ENCODE measurements at places on chromosomes 16 and 17.

DNA sequence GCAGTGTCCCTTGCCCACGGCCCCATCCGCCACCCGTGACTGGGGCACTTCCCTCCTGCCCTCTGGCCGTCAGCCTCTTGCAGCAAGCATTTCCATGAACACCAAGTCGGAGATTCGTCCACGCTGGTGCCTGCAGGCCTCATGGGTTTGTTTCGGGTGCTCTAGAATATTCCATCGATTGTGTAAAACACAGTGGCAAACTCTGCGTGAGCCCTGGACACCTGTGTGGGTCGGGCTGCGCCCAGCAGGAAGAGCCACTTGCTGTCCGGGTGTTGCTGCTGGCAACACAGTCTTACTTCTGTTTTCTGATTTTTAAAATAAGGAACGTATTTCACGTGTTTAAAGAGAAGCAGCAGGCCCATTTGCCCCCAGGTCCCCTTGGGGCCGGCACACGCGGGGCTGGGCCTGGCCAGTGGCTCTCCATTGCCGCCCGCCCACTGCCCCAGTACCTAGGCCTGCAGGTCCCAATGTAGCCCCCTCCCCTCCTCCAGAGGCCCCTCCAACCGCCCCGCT lies 10.0 kb downstream of the CYBC1 start:
- DNase-seq: no peak

- DNase-seq: no peak
Observed at GRCh38 chr16:10637337-10638037, 57.1 kb upstream of the EMP2 start.

GRCh38 chr17:43917348-43918025 lies 10.2 kb upstream of the MPP2 start:
- DNase-seq: no peak

GRCh38 chr16:19346335-19346922 lies 60.9 kb downstream of the CLEC19A start:
- no peak for DNase-seq

DNA sequence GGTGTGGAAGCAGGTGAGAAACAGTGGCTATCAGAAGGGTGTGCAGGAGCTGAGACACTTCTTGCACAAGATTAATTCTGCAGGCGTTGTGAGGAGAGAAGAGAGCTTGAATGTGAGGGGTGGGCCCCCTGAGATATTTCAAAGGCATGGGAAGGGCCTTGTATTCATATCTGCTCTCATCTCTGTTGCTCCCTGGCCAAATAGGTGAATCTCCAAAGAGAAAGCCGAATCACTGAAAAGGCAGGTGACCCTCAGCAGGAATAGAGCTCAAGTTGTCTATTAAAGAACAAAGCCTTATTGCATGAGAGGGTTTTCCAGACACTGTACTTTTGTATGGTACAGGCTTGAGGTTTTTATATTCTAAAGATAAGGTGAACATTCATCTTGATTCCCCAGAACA lies 373.1 kb downstream of the TMEM114 start:
- no peak for DNase-seq

DNA sequence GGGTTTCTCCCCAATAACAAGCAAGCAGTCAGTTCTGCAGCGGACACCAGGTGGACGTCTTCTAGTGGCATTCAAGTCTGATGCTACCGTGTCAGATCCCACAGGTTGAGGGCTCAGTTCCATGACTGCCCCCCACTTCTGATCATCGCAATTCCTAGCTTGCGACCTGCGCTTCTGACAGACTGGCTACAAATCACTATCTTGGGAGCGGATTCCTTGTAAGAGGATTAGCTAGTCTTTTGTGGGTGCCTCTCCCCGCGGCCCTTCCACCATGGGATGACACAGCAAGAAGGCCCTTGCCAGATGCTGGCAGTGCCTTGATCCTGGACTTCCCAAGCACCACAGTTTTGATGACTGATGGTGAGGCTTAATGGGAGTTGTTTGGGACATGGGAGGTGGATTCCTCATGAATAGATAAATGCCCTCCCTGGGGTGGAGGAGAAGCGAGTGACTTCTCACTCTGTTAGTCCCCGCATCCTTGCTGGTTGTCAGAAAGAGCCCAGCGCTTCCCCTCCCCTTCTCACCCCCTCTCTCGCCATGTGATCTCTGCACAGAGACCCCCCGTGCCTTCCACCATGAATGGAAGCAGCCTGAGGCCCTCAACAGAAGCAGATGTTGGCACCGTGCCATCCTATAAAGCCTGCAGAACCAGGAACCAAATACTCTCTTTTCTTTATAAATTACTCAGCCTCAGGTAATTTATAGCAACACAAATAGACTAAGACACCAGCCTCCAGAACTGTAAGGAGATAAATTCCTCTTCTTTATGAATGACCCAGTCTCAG lies 19.1 kb downstream of the CDIP1 start:
- DNase-seq: no peak

DNA sequence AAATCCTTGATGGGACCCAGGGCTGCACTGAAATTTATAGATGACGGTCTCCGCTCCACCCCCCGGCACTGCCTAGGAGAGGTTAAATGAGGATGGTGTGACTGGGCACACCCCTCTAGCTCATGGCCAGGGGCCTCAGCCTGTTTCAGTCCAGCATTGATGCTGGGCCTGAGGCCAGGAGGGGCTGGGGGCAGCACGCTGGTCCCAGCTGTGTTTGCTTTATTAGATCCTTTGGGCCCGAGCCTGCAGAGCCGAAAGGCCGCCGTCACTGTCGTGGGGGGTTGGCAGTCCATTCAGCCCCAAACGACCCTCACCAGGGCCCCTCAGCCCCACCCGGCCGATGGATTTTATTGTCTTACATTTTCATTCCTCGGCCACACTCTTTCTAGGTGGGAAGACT lies 10.8 kb upstream of the DOK4 start:
- DNase-seq: no peak

GRCh38 chr17:55394357-55395021 lies 27.1 kb downstream of the MMD start:
- DNase-seq: no peak

DNA sequence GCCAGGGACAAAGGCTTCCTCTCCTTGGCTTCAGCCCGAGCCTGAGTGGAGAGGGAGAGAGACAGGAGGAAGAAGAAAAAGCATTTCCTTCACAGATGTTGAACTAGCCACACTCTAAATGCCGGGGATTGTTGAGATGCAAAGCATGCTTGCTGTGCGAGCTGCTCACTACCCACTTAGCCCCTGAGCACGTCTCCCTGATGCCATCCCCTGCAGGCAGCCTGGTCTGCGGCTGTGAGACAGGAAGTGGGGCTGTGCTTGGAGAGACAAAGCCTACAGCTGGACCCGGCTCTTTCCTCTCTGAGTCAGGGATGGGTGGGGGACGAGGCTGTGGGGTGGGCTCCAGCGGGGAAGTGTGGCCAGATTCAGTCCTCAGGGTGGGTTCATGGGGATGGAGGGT lies 13.7 kb downstream of the WNT9B start:
- DNase-seq: no peak

DNA sequence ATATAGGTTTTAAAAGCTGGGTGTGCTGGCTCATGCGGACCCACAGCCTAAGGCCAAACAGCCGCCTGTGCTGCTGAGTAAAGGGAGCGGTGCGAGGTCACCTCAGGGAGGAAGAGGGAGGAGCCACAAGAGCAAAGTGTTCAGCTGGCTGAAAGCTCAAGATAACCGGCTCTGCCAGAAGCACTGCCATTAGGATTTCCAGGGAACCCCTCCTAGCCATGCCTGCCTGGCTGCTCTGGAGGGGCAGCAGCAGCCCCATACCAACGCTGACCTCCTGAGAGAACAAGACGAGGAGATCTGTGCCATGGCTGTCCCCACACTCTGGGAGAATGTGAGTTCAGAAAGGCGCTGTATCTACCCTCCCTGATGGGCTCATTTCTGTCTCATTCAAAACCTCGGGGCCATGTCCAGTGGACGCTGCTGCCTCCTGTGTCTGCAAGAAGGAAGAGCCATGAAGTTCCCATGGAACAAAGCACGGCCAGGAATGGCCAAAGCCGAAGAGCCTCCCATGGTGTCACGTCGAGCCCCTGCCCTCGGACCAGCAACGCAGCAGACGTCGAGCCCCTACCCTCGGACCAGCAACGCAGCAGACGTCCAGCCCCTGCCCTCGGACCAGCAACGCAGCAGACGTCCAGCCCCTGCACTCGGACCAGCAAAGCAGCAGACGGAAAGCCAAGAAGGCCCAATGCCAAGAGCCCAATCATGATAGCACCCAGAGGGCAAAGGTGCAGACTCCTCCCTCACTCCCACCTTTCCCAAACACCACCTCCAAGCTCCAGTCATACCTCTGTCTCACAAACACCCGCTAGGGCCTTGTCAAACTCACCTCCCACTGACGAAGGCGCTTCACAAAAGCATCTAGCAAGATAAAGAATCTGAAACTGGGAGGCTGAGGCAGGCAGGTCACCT lies 107.0 kb downstream of the ANKRD11 start:
- peak; percentile 38 for DNase-seq

DNA sequence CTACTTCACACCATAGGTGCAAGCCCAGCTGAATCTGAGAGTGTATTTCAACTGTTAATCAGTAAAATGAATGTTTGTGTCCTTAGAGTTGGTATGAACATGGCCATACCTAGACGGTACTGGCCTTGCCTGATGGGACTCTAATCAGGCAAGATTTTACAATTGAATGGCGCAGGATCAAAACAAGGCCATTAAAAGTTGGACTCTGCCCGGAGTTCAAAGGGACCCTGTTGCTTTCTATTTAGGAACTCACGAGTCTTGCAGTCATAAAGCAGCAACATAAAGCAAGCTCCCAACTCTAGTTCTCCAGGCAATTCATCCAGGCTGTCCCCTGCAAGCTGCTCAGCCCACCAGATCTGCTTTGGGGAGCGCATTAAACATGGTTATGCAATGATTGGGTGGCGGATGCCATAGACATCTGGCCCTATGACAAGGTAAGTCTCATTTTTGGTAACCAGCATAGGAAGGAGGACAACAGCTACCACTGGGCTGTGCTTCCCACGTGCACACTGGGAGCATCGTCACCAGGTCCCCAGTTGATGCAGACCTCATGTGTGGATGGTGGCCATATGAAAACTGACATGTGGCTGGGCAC lies 8.8 kb downstream of the TMEM186 start:
- DNase-seq: no peak
